ENCODE measurements at places on chromosomes 7 and 10.

DNA sequence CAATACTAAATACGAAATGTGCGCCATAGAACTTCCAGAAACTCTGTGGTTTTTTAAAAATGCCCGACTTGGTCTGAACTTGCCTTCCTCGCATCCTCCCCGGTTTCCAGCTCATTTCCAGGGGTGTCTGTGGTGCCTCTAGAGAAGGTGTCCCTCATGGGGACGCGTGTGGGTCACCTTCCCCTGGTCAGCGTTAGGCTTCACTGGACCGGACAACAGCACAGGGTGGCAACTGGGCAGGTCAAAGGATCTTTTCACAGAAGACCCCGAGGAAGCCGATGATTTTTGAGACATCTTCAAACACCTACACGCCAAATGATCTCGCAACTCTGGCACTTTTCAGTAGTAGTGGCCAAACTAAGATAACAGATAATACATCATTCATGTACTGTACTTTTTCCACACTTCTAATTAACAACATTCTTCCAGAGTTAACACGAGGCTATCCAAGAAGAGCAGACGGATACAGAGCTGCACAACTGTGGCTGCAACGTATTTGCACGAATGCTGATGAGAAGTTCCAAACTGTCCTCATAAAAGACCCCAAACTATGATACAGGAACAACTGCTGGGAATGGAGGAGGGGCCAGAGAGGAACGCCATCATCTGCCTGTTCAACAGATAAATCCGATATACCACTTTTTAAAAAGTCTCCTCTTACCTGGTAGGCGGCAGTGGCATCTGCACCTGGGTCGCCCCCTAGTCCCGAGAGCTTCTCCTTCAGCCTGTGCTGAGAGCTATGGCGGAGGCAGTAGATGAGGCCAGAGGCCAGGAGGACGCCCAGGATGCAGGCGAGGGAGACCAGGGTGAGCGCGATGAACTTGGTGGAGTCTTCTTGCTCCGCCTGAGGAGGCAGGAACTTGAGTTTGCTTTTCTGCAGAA is 345.5 kb downstream of the DNAJB6 start:
- DNase-seq: no peak

GRCh38 chr10:52778511-52779392 is 6.2 kb upstream of the MBL2 start:
- DNase-seq: no peak

GRCh38 chr7:82376739-82377138 is 66.8 kb downstream of the CACNA2D1 start:
- DNase-seq: no peak

GRCh38 chr10:133536198-133536597 is 9.0 kb downstream of the CYP2E1 start:
- DNase-seq: no peak

GRCh38 chr7:17367502-17367901 is 69.0 kb downstream of the AHR start:
- DNase-seq: no peak

- no peak for DNase-seq
These were observed 75.5 kb downstream of the ZNF777 start for GRCh38 chr7:149385195-149385950.

DNA sequence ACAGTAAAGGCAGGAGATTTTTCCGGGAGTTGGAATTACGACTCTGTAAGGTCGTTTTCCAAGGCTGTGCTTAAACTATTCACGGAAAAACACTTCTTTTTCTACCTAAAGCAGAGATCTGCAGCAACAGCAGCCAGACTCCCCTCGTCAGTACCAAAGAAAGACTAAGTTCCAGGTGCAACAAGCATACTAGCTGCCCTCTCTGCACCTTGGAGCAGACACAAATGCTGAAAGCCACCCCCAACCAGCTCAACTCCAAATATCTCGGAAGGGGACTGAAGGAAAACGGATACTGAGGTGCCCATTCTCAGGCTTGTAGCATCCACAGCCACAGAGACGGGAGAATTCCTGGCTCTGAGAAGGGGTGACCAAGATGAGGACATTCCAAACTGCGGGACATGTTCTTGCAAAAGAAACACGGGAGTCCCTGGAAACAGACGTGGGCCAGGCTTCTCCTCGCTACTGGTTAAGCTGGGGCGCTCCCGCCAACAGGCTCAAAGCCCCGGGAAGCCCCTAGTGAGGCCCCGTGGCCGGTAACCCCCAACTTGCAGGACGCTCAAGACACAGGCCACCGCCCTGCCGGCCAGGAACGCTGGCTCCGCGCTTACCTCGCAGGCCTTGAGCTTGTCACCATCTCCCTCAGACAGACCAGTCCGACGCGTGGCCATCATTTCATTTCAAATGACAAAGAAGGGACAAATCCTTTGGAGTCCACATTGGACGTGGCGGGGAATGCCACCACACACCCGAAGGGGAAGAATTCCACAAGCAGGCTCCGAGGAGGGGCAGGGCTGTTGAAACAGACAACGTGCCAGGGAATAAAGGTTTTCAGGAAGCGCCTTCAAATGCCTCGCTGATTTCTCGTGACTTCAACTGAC is 2.2 kb downstream of the ARHGAP21 start:
- DNase-seq: no peak

DNA sequence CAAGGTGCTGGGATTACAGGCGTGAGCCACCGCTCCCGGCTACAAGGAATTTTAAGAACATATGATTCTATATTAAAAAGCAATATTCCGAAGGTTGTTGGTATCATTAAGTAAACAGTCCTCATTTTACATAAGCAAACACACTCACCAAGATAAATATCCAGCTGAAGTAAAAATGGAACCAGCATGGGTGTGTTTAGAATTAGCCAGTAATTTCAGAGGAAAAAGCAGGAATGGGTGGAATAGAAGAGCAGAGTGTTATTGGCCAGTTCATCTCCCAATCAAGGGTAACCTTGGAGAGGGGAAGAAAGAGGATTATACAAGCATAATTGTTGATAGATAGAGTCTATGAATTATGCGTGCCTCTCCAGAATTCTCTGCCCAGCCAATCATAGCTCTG is 31.7 kb upstream of the MAT1A start:
- DNase-seq: no peak

DNA sequence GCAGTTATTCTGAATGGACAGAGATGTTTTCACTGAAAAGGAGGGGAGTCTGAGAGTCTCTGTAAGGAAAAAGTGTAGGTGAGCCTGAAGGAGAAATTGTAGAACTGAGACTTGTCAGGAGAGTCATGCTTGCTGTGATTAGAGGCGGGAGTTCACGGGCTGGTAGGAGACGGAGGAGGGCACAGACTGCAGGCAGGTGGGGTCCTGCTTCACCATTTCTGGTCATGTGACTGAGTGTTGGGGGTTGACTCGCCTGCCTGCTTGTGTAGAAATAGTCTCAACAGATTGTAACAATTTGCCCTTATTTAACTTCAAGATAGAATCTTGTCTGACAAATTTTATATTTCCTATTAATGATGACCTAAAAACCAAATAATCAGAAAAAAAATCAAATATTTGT is 70.3 kb downstream of the OGDH start:
- no peak for DNase-seq

- no peak for DNase-seq
These were observed 114.3 kb downstream of the TBXAS1 start for GRCh38 chr7:139943401-139943800.
